ENCODE measurements at places on chromosomes 5 and 9. TPM values are rescaled to one million over a fixed set of nuclear protein-coding genes. Genes with fewer than 3 reads are reported as not detected.

The LSM11 gene
- polyA plus RNA-seq: 7.3 TPM

The SLC36A3 gene
- polyA plus RNA-seq: not detected

The PCDHGA12 gene
- polyA plus RNA-seq: 3.4 TPM

The DMGDH gene
- 1.9 TPM for polyA plus RNA-seq
